ENCODE measurements at places on chromosomes 6 and 20. TPM values are rescaled to one million over a fixed set of nuclear protein-coding genes. Genes with fewer than 3 reads are reported as not detected.
A peak's percentile ranks its signal among the peaks of the same experiment; 100 is the strongest.

Gene PDCD2
- 263 TPM for total RNA-seq

Gene NFATC2
- total RNA-seq: 7.9 TPM

Gene VSX1
- total RNA-seq: not detected

Gene SH3BGRL2
- total RNA-seq: 73.0 TPM

- H3K4me1 ChIP-seq: no peaks in the 10 kb centered on the region
- H3K27me3 ChIP-seq: no peaks in the 10 kb centered on the region
- DNase-seq: no peak
- no peak overlapping the region for H3K4me3 ChIP-seq
These were observed 86.2 kb upstream of the ARID1B start for GRCh38 chr6:156691018-156691417.

GRCh38 chr20:45337367-45338120 is 10.7 kb downstream of the SDC4 start:
- no peak overlapping the region for H3K4me3 ChIP-seq
- DNase-seq: peak; percentile 92
- no peaks in the 10 kb centered on the region for H3K27me3 ChIP-seq
- peaks cover 20% of the 10 kb centered on the region for H3K36me3 ChIP-seq
- H3K4me1 ChIP-seq: peaks cover 60% of the 10 kb centered on the region
- peak overlapping the region; percentile 93 for H3K27ac ChIP-seq

DNA sequence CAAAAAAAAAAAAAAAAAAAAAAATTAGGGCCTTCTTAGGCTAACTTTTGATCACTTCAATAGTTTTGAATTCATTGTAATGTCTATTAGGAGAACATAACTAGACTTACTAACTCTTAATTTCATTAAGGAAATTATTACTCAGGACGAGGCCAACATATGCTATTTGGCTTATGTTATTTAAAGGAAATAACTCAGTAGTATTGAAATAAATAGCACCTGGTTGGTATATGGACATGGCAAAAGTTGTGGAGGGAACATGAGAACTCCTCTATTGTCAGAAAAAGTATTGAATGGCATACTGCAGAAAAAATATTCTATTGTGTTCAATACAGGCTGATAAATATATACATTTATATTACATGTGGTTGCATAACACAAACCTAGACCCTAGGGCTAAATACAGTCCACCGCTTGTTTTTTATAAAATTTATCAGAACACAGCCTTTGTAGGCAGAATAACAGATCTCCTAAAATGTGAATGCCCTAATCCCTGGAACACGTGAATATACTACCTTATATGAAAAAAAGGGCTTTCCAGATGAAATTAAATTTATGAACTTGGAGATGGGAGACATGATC is 18.0 kb downstream of the CYP24A1 start:
- H3K27me3 ChIP-seq: no peaks in the 10 kb centered on the region
- no peaks in the 10 kb centered on the region for H3K36me3 ChIP-seq
- H3K4me1 ChIP-seq: no peaks in the 10 kb centered on the region
- no peak overlapping the region for H3K27ac ChIP-seq
- no peak for DNase-seq
- H3K4me3 ChIP-seq: no peak overlapping the region

All from ascending aorta (tissue), 2 donors.